Adrenal gland (tissue), 19 donors: ENCODE measurements at places on chromosomes 6 and 20. TPM values are rescaled to one million over a fixed set of nuclear protein-coding genes. Genes with fewer than 3 reads are reported as not detected.

PPIL4 gene
- 38.6 TPM for polyA plus RNA-seq

EFCAB8 gene
- 0.03 TPM for polyA plus RNA-seq

PPP1R3G gene
- polyA plus RNA-seq = 2.1 TPM

OPRM1 gene
- 1.5 TPM for polyA plus RNA-seq

DLK2 gene
- 1.0 TPM for polyA plus RNA-seq

ZC3H12D gene
- 2.5 TPM for polyA plus RNA-seq

CRISP3 gene
- 0.07 TPM for polyA plus RNA-seq

MOCS1 gene
- polyA plus RNA-seq = 10.2 TPM

SLC9A8 gene
- 19.1 TPM for polyA plus RNA-seq

GGTLC1 gene
- not detected for polyA plus RNA-seq

SLCO4A1 gene
- polyA plus RNA-seq = 20.7 TPM

PACRG gene
- 3.6 TPM for polyA plus RNA-seq

IL17F gene
- polyA plus RNA-seq = not detected

WFDC2 gene
- polyA plus RNA-seq = 1.9 TPM

KHDC1L gene
- not detected for polyA plus RNA-seq

TP53INP2 gene
- polyA plus RNA-seq = 15.4 TPM

PRR18 gene
- 0.07 TPM for polyA plus RNA-seq

SLC22A23 gene
- polyA plus RNA-seq = 2.3 TPM

DOK5 gene
- 1.4 TPM for polyA plus RNA-seq

LST1 gene
- 67.8 TPM for polyA plus RNA-seq

TMC2 gene
- 1.3 TPM for polyA plus RNA-seq

CBFA2T2 gene
- 5.3 TPM for polyA plus RNA-seq

MLN gene
- polyA plus RNA-seq = not detected

ENPP5 gene
- 9.7 TPM for polyA plus RNA-seq

CGA gene
- 0.29 TPM for polyA plus RNA-seq

POLH gene
- polyA plus RNA-seq = 2.7 TPM
